ENCODE measurements at places on chromosomes 3 and 15.

- no peaks in the 10 kb centered on the region for H3K36me3 ChIP-seq
- H3K27me3 ChIP-seq = no peaks in the 10 kb centered on the region
- DNase-seq = no peak
- H3K4me1 ChIP-seq = no peaks in the 10 kb centered on the region
Observed at GRCh38 chr3:191398607-191399006, 62.4 kb upstream of the PYDC2 start.

DNA sequence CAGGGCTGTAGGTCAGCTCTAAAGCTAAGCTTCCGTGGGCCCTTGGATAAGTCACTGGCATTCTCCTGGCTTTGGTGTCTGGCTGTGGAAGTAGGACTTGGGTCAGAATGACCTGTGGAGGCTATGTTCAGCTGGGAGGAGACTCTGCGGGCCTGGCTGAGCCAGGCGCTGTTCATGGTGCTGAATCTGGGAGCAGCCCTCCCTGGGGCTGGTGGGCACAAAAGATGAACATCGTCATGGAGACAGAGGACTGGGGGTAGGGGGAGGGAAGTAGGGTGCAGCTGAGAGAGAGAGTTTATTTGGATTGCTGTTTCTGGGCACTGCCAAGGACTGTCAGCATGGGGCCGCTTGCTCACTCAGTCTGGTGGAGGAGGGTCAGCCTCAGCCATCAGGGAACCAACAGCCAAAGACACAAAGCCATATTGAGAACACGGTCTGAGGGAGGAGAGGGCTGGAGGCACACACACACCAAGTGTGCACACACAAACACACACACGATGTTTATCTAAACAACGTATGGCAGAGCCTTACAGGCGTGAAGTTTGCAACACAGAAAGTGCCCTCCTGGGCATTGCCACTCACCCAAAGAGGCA, 120.7 kb upstream of the LINGO1 start:
- no peak overlapping the region for H3K27ac ChIP-seq
- no peaks in the 10 kb centered on the region for H3K27me3 ChIP-seq
- no peak overlapping the region for H3K4me3 ChIP-seq
- H3K36me3 ChIP-seq = no peaks in the 10 kb centered on the region
- no peaks in the 10 kb centered on the region for H3K4me1 ChIP-seq

- H3K4me3 ChIP-seq = no peak overlapping the region
- H3K36me3 ChIP-seq = peaks cover 16% of the 10 kb centered on the region
Observed at GRCh38 chr3:45412763-45413162, 24.4 kb downstream of the LARS2 start.

DNA sequence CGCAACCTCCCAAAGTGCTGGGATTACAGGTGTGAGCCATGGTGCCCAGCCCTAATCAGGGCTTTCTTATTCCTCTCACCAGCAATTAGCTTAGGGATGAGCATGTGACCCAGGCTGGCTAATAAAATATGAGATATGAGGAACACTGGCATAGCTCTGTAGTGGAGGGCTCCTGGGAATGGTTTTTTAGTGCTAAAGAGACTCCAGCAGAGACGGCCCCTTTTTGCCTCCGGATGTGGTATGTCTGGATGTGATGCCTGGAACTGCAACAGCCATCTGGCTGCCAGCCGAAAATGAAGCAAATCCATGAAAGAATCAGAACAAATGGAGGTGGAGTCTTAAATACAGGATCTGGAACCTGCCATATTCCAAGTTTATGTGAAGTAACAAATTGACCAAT, 69.1 kb upstream of the MAGI1 start:
- H3K27ac ChIP-seq = no peak overlapping the region
- peaks cover 3% of the 10 kb centered on the region for H3K27me3 ChIP-seq
- DNase-seq = no peak
- H3K4me1 ChIP-seq = no peaks in the 10 kb centered on the region
- H3K36me3 ChIP-seq = no peaks in the 10 kb centered on the region
- H3K4me3 ChIP-seq = no peak overlapping the region

DNA sequence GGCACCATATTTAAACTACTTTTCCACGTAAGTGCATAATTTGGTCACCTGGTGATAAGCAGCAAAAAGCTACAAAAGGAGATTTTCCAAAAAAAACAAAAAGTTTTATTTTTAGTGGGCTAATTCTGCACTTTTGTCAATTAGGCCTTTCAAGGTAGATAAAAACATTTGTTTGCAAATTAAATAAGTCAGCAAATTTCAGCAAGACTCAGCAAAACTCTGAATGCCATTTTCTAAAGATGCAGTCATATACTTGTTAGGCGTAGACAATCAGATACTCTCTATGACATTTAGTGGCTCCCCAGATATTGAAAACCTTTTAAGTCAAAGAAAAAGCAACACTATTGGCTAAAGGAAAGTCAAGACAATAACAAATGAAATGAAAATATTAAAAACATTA, 400.2 kb upstream of the GOLIM4 start:
- DNase-seq = no peak
- no peaks in the 10 kb centered on the region for H3K27me3 ChIP-seq
- no peaks in the 10 kb centered on the region for H3K4me1 ChIP-seq
- no peaks in the 10 kb centered on the region for H3K36me3 ChIP-seq
- no peak overlapping the region for H3K4me3 ChIP-seq

DNA sequence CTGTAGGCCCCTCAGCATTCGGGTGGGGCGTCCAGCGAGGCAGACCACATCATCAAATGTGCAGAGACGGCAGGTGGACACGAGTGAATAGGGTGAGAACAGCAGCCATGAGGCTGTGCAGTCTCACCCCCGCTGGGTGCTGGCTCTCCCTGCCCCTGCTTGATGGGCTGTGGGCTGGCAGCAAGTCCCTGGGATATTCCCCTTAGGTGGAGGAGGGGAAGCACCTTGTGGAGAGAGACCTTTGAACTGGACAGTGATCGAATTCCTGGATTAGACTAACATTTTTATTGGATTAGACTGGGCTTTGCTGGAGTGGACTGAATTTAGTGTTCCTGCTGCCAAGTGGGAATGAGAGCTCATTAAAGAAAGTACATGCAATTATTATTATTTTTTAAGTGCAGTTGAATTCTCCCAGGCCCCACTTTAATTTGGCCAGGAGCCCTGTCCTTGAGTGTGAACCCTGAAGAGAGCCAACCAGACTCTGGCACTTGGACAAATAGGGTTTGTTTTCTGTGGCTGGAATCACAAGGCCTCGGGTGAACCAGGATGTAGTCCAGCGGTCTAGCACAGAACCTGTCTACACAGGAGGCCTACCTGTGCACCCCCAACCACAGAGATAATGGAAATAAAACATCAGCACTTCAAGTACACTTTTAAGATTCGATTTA, 193.1 kb downstream of the ABHD5 start:
- no peak overlapping the region for H3K27ac ChIP-seq
- no peaks in the 10 kb centered on the region for H3K36me3 ChIP-seq
- no peaks in the 10 kb centered on the region for H3K4me1 ChIP-seq
- H3K27me3 ChIP-seq = peaks cover 1% of the 10 kb centered on the region
- no peak overlapping the region for H3K4me3 ChIP-seq
- no peak for DNase-seq

DNA sequence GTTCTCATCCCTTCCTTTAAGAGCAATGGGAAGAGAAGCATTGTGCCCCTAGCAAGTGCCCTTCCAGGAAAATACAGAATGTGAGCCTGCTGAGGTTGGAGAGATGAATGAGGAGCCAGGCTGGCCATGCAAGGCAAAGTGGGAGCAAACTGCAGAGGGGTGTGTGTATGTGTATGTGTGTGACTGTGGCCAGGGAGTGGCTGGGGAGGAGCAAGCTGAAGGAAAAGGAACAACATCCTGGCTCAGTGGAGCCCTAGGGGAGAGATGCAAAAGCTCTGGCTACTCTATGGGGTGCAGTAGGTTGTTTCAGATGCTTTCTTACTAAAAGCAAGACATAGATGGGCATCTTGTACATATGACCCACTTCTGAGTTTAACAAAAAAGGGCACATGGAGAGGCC, 20.6 kb downstream of the FOXP1 start:
- no peaks in the 10 kb centered on the region for H3K36me3 ChIP-seq
- no peaks in the 10 kb centered on the region for H3K4me1 ChIP-seq
- no peaks in the 10 kb centered on the region for H3K27me3 ChIP-seq
- H3K4me3 ChIP-seq = no peak overlapping the region
- H3K27ac ChIP-seq = no peak overlapping the region

GRCh38 chr3:116586285-116586944, 123.2 kb upstream of the TUSC7 start:
- H3K27ac ChIP-seq = no peak overlapping the region
- no peaks in the 10 kb centered on the region for H3K4me1 ChIP-seq
- H3K27me3 ChIP-seq = no peaks in the 10 kb centered on the region
- no peak overlapping the region for H3K4me3 ChIP-seq

DNA sequence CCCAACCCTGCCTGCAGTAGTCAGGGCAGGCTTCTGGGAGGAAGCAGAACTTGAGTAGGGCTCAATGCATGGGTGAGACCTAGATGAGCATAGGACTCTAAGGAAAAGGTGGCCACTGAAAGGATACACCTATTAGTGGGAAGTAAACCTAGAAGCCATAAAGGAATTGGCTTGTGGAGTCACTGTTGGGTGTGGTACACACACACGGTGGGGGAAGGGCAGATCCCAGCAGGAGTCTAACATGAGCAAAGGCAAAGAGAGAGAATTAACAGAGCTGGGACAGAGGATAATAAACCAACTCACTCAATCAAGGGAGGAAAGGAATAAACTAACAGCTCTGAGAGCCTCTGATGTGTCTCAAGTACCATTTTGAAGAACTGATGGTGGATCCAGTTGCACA, 23.1 kb downstream of the DAPK2 start:
- no peaks in the 10 kb centered on the region for H3K36me3 ChIP-seq
- no peaks in the 10 kb centered on the region for H3K27me3 ChIP-seq
- DNase-seq = no peak
- no peak overlapping the region for H3K4me3 ChIP-seq

GRCh38 chr15:67290319-67290718, 35.7 kb downstream of the IQCH start:
- H3K4me3 ChIP-seq = no peak overlapping the region
- H3K27me3 ChIP-seq = peaks cover 12% of the 10 kb centered on the region
- no peak for DNase-seq
- H3K4me1 ChIP-seq = no peaks in the 10 kb centered on the region

DNA sequence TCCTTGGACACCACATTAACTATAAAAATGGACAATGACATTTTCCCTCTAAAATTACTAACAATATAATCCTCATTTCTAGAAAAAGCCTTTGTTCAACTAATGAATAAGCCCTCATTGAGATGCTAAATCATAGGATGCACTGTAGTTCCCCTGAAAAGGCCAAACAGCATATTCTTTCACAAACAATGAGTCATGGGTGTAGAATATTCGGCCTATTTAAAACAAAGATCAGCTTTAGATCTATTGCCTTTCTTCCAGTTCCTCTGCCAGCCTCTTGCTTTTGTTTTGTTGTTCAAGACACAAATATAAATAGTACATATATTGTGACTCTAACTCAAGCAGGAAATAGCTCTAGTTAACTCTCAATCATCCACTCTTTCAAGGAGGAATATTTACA, 82.5 kb downstream of the ADAM10 start:
- no peak for DNase-seq
- no peaks in the 10 kb centered on the region for H3K4me1 ChIP-seq
- H3K4me3 ChIP-seq = no peak overlapping the region
- no peak overlapping the region for H3K27ac ChIP-seq
- peaks cover 24% of the 10 kb centered on the region for H3K36me3 ChIP-seq
- H3K27me3 ChIP-seq = no peaks in the 10 kb centered on the region

Measured in CD4-positive, CD25-positive, alpha-beta regulatory T cell (primary cell).